ENCODE measurements at places on chromosomes 3 and 15.

GRCh38 chr3:194270627-194271459, 80.3 kb downstream of the CPN2 start:
- no peak for DNase-seq

GRCh38 chr3:121481106-121481880, 64.5 kb downstream of the POLQ start:
- no peak for DNase-seq

DNA sequence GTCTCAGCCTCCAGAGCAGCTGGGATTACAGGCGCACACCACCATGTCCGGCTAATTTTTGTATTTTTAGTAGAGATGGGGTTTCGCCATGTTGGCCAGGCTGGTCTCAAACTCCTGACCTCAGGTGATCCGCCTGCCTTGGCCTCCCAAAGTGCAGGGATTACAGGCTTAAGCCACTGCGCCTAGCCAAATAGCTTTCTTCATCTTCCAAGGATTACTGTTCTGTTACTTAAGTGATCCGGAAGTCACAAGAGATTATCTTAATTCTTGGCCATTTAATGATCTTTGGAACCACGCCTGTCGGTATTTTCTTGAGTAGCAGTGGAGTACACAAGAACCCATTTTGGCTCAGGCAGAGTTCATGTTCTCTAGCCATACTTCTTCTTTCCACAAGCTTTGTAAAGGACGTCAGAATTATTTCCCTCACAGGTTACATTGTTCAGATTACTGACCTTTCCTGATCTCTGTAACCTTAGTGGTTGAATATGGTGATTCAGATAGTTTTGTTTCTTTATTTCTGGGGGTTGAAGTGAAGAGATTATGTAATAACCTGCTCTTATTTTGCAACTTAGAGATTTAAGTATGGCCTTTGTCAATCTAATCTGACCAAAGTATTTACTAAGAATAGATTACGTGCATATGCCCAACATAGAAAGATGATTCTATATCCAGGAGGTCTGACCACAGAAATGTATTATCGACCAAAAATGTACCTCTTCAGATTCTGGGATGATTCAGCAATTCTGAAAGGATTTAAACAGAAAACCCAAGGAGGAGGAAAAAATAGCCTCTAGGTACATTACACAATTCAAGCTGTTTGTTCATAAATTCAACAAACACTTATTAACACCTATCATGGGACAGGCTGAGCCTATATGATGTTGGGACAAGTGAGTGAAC, 132.2 kb downstream of the GREM1 start:
- DNase-seq: no peak

- DNase-seq: no peak
Observed at GRCh38 chr15:95302206-95302605, 1028.3 kb upstream of the NR2F2 start.

GRCh38 chr3:121630355-121630754, 30.3 kb downstream of the HCLS1 start:
- DNase-seq: no peak

DNA sequence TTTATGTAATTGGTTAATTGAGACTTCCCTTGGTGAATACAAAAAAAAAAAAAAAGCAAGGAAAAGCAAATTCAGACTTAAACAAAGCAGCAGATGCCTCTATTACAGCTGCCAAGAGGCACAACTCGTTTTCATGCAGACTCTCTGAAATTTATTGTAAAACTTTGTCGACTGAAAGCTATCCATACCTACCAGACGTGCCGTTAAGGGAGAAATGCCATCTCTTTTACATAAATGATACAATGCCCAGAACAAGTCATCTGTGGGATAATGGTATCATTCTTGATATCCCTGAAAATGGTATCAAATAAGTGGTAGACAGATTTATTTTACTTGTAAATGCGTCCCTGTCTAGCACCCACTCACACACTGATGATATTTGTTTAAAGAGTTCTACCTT, 724.2 kb downstream of the NSUN3 start:
- DNase-seq: no peak
